Stimulated activated naive CD8-positive, alpha-beta T cell treated with anti-CD3 and anti-CD28 coated beads, Interleukin-15, Interleukin-2, amounts not matched to agents 100 U/mL and 50 U/mL, for 24 hours (primary cell): ENCODE measurements at places on chromosomes 16 and 17.

DNA sequence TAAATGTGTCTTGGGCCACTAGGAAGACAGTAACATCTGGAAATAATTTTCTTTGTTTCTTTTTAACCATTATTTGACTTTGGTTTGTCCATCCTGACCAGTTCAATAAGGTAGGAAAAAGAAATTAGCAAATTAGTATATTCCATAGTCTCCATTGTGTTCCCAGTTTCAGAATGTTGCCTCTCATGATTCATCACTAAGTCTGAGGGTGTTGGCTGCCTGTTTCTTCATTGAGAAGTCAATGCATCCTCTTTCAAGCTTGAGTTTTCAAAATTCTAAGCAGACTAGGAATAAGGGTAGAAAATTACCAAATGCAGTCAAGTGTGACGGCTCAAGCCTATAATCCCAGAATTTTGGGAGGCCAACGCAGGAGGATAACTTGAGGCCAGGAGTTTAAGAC lies 41.9 kb downstream of the ZFHX3 start:
- DNase-seq: no peak

- peak; percentile 23 for DNase-seq
Measured at GRCh38 chr17:82922646-82923045, 82.8 kb upstream of the ZNF750 start.

GRCh38 chr17:73727941-73728340 lies 83.7 kb upstream of the SDK2 start:
- no peak for DNase-seq

- DNase-seq: peak; percentile 35
Measured at GRCh38 chr17:58172369-58173071, 5.7 kb downstream of the OR4D2 start.

DNA sequence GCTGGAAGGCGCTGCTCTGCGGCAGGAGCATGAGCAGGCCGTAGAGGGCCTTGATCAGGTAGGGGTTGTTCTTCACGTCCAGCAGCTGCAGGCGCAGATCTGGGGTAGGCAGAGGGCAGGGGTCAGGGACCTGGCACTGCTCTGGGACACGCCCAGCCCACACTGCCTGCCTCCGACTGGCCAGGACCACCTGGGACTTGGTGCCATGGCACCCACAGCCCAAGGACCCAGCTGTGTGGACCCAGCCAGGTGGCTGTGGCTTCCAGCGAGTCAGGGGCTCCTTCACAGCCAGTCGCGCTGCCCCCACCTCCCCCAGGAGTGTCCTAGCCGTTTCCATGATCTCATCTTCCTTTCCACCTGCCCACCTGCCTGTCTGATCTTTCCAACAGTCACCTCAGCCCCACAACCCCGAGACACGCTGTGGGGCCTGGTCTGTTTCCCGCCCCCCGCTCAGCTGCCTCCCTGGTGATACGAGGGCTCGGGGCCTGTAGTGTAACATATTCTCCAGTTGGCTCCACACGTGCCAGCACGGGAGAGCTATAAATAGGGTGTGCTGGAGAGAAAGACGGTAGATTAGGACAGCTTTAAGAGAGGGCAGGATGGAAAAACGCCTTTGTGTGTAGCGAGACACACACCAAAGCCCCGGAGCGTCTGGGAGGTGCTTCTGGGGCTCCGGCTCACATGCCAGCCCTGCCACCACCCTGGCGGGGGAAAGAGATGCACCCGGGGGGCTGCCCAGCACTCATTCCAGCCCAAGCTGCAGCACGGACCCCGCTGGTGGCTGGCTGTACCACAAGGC lies 7.2 kb upstream of the MTSS2 start:
- no peak for DNase-seq
